Common myeloid progenitor, CD34-positive (primary cell): ENCODE measurements at places on chromosomes 11 and 22.

DNA sequence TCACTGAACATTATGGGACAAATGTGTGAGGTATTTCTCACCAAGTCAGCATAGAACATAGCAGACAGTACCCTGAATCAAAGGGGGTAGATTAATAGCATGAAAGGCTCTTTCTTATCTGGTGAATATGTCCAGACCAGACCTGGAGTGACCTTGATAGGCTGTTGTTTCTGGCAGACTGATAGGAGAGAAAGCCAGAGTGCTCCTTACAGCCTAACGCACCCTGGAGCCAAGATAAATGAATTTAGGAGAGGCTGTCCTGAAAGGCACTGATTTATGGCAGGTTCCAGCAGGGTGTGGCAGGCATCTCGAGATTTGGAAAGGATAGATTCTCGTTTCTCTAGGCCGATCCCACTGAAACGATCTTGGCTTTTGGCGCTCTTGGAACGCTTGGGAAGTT is 204.6 kb downstream of the DBX1 start:
- DNase-seq, result no peak

- no peak for DNase-seq
These were observed 101.2 kb downstream of the NAT10 start for GRCh38 chr11:34206407-34207300.

GRCh38 chr11:121368364-121369240 is 76.0 kb downstream of the SC5D start:
- DNase-seq, result no peak

DNA sequence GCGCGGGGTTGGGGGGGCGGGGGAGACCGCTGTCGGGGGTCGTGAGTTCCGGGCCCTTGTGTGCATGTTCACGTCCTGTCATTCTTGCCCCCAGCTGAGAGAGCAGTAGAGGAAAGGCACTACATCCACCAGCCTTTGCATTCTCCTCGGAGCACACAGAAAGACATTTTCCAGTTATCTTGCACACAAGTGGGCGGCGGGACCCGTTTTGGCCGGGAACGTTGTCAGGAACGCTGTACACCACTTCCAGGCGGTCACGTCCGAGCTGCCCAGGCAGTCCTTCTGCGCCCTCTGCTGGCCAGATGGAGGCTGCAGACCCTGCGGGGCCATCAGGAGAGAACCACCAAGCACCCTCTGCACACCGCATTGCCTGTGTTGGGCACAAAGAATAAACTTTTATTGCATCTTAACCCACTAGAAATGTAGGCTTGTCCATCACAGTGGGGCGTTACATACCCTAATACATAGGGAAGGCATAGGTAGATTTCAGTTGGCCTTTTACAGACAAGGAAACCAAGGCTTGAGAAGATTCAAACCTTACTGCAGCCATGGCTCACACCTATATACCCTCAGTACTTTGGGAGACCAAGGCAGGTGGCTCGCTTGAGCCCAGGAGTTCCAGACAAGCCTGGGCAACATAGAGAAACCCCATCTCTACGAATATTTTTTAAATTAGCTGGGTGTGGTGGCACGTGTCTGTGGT is 2.8 kb upstream of the CDKN1C start:
- peak; percentile 78 for DNase-seq

DNA sequence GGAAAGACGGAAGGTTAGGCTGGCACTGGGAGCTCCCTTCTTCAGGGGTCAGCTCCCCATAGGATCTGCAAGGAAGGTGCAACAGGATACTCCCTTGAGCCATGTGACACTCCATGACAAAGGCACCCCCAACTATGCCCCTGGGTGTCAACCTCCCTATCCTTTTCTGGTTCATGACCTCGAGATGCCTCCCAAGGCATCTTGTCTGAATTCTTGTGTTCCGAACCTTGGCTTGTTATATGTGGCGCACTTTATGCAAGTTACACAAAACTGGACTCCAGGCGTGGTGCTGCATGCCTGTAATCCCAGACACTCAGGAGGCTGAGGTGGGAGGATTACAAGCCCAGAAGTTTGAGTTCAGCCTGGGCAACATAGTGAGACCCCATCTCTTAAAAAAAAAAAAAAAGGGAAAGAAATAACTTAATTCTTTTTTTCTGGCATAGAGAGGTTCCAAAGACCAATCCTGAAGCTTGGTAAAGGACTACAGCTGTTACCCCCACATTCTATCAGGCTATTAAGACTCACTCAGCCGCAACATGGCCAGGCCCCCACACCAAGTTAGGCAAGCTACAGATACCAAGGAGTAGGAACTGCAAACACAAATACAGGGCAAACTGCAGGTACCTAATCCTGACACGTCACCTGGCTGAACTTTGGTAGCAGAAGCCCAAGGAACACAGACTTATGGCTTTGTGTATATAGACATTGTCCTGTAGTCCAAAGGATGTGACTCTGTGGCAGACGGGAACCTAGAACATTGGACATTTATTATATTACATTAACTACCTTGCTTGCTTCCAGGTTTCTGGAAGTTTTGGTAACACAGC is 1.4 kb downstream of the C11orf24 start:
- DNase-seq, result no peak

- DNase-seq, result no peak
These were observed at the start of gene ANO1 for GRCh38 chr11:70078095-70078780. ANO1 (plus strand) TSS chr11:70078317; CDS start chr11:70078607, 290 bp downstream.

DNA sequence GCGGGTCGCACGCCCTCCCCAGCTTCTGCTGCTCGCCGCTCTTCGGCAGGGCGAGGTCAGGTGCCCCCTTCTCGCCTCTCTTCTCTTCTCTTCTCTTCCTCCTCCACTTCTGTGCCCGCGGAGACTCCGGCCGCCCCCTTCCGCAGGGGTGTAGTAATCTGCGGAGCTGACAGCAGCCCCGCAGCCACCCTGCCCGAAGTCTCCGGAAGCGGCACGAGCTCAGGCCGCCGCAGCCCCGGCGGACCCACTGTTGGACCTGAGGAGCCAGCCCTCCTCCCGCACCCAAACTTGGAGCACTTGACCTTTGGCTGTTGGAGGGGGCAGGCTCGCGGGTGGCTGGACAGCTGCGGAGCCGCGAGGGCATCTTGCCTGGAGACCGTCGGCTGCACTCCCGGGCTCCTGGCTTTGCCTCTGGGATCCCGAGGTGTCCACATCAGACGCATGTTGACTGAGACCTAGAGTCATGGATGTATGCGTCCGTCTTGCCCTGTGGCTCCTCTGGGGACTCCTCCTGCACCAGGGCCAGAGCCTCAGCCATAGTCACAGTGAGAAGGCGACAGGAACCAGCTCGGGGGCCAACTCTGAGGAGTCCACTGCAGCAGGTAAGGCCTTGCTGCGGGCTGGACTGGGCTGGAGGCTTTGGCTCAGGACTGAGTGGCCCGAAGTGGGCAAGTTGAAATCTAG is 486 bp downstream of the STIM1 start:
- DNase-seq, result no peak

GRCh38 chr11:93573184-93573583 is 30.0 kb upstream of the SMCO4 start:
- DNase-seq, result no peak

DNA sequence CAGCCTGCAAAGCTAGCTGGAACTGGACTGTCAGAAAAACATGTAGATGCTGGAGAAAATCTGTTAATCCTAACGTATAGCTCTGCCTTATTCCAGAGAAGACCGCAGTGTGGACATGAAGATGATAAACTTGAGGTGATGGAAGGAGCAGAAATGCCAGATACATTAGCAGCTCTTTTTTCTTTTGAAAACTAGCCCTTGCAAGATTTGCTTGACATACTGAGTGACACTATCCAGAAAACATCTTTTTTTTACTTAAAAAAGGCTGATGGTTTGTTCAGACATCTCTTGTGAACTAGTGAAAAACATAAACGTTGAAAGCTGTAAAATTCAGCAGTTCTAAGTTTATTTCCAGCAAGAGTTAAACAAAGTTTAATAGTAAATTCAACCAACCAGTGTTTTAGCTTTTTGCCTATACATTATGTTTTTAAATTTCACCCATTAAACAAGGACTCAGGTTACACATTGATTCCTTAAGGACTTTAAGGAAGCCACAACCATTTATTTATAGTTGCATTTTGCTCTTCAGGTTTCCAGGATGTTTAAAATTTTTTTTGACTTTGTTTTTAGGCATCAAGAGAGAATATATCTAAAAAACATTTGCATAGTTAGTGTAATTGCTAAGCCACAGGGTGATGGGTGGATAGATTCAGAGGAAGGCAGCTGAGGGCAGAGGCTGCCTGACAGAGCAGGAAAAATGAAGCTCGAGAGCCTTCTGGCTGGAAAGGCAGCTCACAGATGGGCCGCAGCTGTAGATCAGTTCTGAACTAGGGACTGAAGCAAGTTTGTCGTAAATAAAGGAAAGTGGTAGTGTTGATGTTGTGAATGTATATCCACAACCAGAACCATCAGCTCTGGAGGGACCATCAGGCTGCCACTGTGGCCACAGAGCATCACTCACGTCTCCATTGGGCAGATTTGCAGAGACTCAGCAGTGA is 9.5 kb downstream of the SNAP29 start:
- DNase-seq, result no peak

DNA sequence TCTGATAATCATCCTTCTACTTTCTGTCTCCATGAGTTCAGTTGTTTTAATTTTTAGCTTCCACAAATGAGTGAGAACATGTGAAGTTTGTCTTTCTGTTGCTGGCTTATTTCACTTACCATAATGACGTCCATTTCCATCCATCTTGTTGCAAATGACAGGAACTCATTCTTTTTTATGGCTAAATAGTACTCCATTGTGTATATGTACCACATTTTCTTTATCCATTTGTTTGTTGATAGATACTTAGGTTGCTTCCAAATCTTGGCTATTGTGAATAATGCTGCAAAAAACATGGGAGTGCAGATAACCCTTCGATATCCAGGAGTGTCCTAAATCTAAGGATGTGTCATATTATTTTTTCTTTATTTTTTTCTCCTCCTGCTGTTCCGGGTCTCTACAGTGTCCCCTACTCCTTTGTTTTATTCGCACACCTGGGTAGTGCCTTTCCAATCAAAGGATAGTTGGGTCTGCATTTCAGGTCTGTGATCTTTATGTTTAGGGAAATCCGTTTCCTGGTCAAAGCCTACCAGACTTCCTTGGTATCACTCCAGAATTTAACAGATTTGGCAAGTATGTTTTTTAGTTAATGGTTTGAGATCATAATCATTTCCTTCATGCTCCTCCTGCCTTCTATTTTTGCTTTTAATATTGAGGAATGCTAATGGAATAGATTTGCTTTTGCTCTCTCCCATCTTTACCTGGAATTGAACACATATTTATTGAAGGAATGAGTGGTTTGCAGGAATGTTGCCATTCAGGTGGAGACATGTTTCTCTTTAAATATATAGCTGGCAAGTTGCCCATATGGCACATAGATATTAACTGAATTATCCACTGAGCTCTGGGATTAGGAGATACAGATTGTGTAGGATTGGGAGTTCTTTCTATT is 53.7 kb downstream of the ARHGEF12 start:
- DNase-seq, result no peak

DNA sequence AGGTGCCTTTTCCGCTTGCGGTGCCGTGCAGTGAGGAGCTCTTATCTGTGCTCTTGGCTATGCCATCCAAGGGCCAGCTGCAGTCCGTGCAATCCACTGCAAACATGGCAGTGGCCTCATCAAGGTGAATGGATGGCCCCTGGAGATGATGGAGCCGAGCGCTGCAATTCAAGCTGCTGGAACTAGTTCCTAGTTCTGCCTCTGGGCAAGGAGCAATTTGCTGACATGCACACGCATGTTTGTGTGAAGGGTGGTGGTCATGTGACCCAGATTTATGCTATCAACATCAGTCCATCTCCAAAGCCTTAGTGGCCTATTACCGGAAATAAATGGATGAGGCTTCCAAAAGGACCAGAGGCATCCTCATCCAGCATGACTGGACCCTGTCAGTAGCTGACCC is 3.1 kb upstream of the EHD1 start:
- DNase-seq, result no peak
